CD4-positive, alpha-beta T cell treated with Interleukin-15 for 4 hours (primary cell): ENCODE measurements at places on chromosomes 4 and X.

DNA sequence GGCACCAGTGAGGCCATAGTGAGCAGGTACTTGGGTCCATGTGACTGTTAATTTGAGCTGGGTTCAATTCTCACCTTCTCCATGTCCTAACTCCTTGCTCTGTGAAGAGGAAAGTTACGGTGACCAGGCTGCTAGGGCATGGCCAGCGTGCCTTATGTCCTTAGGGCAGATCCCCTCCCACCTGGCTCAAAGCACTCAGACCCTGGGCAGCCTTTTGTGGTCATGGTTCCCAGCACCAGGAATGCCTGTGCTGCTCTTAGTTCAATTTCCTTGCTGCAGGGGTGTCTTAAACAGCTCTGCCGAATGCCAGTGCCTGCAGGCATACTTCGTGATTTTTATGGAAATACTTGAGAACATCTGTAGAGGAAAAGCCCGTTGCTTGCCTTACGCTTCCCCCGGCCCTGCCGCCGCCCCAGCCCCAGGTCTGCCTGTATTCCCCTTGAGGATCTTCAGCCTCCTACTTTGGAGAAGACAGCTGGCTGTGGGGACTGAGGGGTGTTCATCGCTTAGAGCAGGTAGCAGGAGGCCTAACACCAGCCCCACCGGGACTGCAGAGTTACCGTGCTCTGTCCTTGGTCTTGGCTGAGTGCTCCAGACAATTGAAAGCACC lies 3.1 kb upstream of the CDK16 start:
- no peak for DNase-seq

DNA sequence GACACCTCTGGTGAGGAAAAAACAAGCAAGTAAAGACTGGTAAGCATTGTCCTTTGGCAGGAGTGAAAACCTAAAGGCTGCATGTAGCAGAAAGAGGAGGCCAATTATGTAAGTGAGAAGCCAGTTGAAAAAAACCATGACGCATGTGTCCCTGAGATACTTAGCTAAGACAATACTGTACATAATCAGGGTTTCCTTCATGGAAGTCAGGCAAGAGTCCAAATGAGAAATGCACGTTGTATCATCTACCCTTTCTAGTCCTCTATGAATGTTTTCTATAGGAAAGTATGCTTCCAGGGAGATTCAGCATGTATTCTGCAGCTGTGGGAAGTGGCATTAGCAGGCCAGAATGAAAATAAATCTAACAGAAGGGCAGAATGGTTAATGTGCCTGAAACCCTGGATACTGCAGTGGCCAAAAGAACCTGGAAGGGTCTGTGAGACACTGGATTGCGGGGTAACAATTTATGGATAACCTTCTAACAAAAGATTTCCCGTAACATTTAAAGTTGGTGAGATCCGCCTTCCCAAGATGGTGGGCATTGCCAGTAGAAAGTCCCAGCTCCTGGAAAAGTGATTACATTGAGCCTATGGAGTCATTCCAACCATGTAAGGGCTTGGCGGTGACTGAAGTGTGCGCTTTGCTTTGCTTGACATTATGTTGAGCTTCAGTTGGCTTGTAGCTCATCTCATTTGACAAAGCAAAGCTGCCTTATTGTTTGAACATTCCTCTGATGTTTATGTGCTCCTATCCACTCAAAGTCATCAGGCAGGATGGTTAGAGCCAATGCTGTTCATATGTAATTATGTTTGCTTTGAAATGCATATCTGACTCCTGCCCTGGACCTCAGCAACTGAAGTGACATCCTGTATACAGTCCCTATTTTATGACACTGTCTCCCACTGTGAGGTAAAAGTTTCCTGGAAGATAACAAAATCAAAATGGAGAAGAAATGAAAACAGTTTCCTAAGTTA lies 200.4 kb downstream of the ARHGAP24 start:
- DNase-seq = no peak

DNA sequence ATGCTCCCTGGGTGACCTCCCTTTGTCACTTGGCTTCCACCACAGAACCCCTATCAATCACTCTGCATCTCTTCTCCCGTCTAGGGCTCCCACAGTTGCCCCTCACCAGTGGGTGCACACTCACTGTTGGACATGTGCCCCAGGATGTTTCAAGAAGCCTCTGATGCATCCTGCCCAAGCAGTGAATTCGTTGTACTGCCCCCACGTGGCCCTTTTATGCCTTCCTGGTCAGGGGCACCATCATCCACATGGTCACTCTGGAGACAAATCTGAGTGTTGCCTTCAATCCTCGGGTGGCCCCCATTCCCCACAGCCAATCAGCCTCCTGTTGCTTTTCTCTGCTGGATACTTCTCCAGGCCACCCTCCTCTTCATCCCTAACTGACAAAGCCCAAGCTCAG lies 12.2 kb downstream of the ITIH6 start:
- no peak for DNase-seq

- peak; percentile 52 for DNase-seq
Observed at GRCh38 chrX:41180194-41180908, 95.1 kb downstream of the USP9X start.

DNA sequence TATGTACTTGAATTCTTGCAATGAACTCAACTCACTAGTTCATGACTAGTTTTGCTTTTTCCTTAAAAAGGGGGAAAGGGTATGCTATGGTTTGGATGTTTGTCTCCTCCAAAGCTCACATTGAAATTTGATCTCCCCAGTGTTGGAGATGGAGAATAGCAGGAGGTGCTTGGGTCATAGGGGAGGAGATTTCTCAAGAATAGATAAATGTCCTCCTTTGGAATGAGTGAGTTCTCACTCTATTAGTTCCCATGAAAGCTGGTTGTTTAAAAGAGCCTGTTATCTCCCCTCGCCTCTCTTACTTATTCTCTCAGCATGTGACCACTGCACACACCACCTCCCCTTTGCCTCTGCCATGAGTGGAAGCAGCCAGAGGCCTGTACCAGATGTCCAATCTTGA lies 109.4 kb upstream of the INTU start:
- no peak for DNase-seq

- no peak for DNase-seq
Observed at GRCh38 chr4:16337936-16338335, 111.7 kb upstream of the TAPT1 start.

GRCh38 chr4:147244786-147245185 lies 236.1 kb upstream of the EDNRA start:
- no peak for DNase-seq

- no peak for DNase-seq
Observed at GRCh38 chrX:3940000-3940610, 226.7 kb upstream of the PRKX start.

GRCh38 chr4:16439768-16440167 lies 213.5 kb upstream of the TAPT1 start:
- no peak for DNase-seq

GRCh38 chr4:38105475-38106220 lies 145.4 kb downstream of the PTTG2 start:
- DNase-seq = no peak

- DNase-seq = no peak
Observed at GRCh38 chr4:165199722-165200121, 7.6 kb upstream of the KLHL2 start.

DNA sequence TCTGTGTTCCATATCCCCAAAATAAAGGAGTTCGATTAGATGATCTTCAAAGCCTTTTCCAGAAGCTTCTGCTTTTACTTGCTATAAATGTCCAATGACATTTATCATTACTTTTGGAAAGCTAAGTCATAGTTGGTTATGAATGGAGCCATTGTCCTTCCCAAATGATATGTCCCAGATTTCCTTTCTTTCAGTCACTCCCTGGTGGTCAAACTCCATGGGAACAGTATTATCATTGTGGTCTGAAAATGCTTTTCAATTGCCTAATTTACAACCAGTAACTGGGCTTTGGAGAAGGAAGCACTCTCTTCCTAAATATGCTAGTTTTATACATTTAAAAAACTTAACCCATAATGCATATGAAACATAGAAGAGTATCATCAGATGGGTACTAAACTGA lies 571.5 kb upstream of the AMOT start:
- no peak for DNase-seq

DNA sequence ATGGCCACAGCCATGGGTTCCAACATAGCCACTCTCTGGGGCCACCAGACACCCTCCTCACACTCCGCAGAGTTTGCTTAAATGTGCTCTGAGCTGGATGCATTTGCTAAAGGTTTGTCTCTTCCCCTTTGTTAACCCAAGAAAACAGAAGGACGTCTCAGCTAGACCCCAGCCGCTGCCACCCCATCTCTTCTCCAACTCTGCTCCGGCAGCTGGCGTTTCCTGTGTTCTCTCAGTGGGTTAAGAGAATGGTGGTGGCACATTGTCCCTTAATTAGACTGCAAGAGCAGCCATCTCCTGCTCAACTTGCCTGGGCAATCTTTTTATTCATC lies 43.7 kb upstream of the FAM9C start:
- no peak for DNase-seq

DNA sequence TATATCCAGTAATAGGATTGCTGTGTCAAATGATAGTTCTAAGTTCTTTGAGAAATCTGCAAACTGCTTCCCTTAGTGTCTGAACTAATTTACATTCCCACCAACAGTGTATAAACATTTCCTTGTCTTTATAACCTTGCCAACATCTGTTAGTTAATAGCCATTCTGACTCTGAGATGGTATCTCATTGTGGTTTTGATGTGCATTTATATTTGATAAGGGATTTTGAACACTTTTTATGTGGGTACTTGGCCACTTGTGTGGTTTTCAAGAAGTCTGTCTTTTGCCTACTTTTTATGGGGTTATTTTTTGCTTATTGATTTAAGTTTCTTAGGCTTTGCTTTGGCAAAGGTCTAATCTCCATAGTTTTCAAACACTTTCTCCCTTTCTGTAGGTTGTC lies 189.9 kb upstream of the CXCL13 start:
- no peak for DNase-seq

DNA sequence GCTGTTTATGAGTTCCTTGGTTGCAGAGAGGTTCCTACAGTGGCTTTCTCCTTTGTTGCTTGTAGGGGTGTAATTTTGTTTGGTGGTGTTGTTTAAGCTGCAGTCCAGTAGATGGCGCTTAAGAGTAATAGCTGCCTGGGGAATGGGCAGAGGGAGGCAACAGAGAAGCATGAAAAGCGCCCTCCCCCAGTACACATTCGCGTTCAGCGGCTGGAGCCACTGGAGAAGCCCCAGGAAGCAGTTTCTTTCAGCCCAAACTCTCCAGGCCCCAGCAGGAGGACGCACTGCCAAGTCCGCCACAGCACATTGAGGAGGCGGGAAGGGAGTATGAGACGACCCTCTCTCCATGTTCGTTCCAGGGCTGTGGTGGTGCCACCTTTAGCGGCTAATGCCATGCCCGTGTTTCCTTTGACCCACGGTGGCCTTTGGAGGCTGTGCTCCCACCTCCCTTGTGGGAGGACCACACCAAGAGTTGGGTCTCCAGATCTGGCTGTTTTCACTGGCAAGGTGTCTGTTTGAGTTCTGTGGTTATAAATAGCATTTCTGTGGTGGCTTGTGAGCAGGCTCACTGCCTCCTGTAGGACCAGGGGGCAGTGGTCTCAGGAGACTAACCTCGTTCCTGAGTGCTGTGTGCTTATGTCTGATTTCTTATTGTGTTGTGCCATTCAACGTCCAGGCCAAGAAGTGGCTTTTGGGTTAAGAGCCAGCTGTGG lies 252.3 kb downstream of the ARHGAP10 start:
- DNase-seq = peak; percentile 32

DNA sequence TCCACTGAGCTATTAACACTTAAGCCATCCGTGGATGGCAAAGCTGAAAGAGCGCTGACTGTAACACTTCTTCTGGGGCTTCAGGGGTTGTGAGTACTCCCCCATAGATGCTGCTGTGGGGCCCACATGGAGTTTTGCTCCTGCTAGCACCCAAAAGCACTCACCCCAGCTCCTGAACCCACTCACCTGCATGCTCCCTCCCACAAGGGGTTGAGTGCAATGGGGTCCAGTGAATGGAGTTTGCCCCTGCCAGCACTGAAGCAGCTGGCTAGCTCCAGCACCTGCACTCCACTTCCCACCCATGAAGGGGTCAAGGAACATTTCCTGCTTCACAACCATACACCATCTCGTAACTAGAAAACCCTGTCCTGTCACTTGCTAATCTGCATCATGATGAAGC lies 78.9 kb downstream of the IL21 start:
- DNase-seq = no peak

DNA sequence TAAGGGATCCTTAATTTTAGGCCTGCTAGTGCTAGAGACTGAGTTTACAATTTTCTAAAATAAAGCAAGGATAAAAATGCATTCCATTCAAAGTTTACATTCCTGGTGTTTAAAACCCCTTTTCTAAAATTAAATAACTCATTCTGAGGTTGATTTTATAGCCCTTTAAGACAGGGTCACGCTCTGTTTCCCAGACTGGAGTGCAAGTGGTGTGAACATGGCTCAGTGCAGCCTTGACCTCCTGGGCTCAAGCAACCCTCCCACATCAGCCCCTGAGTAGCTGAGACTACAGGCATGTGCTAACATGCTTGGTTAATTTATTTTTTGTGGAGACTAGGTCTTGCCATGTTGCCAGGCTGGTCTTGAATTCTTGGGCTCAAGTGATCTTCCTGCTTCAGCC lies 6.8 kb upstream of the CDKL2 start:
- DNase-seq = no peak
